ENCODE measurements at places on chromosomes 1 and 21.

DNA sequence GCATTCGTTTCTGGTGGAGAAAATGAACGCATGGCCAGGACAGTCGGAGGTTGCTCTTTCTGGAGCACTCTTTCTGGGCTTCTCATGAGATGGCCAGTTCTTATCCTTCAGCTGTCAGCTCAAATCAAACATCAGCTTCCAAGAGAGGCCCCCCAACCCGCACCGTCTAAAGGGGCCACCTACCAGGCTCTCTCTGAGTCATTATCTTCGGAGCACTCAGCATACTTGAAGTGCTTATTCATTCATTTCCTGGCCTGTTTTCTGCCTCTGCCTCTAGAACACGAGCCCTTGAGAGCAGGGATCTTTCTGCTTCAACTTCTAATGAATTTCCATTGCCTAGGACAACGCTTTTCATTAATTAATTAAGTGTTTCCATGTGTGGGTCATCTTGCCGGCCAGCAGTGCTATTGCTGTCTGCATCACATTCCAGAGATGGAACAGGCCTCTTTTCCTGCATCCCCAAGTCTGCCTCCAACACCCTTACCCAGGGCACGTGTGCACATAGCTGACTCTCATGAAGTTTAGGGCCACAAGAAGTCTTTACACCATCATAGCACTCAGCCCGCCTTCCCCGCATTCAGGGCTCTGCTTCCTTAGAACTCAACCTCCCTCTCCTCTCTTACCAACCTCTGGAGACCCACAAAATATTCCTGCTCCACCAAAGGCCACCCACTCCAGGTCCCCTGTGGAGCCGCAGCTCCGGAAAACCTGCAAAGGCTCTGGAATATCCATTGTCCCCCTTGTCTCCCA lies 52.1 kb upstream of the LAPTM5 start:
- no peak for DNase-seq

- DNase-seq: no peak
Measured at GRCh38 chr1:3717041-3717714, 35.1 kb upstream of the CCDC27 start.

DNA sequence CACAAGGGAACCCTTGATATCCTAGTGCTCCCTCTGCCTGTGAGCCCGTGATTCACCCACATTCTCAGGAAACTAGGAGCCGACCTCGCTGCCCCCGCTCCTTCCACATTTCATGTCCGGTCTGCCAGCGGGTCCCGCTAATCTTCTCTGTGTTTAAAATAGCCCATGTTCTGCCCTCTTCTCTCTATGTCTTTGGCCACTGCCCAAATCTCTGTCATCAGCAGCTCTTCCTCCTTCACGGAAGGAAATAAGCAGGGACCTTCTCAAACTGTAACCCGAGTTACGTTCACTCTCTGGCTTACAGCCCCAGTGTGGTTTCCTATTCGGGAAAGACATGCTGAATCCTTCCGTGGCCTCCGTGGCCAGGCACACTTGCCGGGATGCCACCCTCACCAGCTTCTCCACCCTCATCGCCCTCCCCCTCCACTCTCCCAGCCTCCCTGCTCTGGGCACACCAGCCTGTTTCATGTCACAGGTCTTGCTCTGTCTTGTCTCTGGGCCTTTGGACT lies 21.1 kb upstream of the UBXN10 start:
- DNase-seq: no peak

- DNase-seq: no peak
Measured at GRCh38 chr21:37967036-37967435, 50.8 kb upstream of the KCNJ6 start.

DNA sequence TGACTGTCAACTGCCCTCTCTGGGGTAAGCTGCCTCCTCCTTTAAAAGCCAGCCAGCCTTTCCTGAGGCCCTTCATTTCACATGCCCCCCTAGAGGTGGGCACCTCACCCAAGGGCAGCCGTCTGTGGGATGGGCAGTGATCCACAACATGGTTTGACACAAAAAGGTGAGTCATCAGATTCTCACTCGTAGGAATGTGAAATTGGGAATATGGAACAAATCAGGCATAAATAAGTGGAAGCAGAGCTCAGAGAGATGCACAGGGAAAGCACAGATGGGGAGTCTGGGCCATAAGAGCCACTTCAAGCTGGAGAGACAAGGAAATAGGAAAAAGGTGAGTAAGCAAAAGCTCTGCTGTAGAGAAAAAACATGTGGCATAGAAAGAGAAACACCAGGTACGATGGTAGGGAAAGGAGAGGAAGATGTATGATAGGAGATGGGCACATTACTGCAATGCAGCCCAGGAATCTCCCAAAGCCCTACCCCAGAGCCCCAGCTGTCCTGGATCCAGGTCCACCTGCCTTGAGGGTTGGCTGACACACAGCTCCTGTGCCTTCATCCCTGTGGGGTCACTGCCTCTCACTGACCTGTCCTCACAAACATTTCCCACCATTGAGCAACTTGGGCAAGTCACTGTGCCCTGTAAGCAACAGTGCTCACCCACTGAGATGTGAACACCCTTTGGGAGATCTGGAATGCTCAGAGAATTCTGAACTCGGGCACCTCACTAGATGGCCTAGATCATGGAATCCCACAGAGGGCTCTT lies 86.6 kb downstream of the ASTN1 start:
- no peak for DNase-seq

DNA sequence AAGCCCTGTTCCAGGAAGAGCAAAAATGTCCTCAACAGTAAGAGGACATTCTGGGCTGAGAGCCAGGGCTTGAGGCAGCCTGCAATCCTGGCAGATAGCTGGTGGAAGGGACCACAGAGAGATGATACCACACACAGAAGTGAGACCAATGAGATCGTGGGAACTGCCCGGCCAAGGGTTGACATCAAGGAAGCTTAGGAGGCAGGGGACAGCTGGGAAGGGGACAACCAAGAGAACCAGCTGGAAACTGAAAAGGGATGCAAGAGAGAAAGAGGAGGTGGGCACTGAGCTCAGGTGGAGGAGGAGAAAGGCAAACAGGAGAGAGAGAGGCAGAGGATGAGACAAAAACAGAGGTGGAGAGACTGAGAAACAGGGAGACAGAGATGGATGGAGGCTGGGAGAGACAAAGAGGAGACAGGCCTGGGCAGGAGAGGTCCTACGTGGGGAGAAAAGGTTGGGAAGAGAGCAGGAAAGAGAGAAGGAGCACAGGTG lies 9.2 kb downstream of the PDZK1IP1 start:
- DNase-seq: no peak

DNA sequence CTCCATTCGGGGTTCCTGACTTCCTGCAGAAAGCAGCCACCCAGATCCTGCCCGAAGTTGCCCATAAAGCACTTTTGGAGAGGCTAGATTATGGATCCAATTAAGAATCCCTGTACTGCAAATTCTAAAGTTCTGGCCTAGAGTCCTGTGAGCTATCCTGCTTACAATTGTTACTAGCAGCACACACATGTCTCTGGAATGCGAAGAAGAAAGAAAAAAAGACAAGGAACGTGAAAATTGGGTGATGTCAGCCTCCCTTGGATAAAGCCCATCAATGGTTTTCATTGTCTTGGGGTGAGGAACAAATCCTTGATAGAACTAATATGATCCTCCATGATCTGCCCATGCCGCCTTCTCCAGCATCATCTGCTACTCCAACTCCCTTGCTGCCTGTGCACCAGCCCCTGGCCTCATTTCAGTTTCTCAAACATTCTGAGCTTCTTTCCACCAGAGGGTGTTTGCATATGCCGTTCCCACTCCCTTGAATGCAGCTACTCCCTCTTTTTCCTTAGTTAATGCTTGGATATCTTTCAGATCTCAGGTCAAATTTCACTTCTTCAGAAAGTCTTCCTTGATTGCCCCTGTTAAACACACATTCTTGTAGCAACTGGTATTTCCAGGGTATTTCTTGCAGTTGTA lies 94.0 kb downstream of the ST6GALNAC5 start:
- no peak for DNase-seq

GRCh38 chr1:224489534-224490365 lies 55.2 kb upstream of the WDR26 start:
- DNase-seq: no peak

GRCh38 chr1:176602388-176603004 lies 139.5 kb downstream of the PAPPA2 start:
- no peak for DNase-seq

DNA sequence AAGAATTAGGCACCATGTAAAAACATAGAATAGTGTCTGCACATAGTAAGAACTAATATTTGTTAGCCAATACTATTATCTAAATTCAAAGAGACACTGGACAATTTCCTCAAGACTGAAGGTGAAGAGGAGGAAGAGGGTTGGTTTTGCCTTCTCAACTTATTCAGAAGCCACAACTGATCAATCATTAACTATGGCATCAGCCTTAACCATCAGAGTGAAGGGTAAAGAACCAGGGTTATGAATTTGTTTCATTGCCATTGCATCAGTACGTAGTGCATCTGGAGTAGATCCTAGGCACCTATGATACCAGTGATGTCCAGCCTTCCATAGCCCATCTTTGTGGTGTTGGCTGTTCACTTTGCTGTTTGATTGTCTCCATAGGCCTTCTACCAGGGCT lies 421.7 kb upstream of the DEPDC1 start:
- no peak for DNase-seq

DNA sequence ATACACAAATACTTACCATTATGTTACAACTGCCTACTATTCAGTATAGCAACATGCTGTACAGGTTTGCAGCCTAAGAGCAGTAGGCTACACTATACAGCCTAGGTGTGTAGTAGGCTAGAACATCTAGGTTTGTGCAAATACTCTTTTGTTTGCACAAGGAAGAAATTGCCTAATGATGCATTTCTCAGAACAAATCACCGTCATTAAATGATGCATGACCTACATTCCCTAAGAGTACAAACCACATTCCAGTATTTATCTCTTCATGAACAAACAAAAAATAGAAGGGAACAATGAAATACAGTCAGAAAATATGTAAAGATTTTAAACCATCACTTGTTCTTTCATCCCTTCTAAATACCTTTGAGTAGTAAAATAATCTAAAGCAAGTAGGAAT lies 109.7 kb upstream of the HP1BP3 start:
- DNase-seq: no peak

DNA sequence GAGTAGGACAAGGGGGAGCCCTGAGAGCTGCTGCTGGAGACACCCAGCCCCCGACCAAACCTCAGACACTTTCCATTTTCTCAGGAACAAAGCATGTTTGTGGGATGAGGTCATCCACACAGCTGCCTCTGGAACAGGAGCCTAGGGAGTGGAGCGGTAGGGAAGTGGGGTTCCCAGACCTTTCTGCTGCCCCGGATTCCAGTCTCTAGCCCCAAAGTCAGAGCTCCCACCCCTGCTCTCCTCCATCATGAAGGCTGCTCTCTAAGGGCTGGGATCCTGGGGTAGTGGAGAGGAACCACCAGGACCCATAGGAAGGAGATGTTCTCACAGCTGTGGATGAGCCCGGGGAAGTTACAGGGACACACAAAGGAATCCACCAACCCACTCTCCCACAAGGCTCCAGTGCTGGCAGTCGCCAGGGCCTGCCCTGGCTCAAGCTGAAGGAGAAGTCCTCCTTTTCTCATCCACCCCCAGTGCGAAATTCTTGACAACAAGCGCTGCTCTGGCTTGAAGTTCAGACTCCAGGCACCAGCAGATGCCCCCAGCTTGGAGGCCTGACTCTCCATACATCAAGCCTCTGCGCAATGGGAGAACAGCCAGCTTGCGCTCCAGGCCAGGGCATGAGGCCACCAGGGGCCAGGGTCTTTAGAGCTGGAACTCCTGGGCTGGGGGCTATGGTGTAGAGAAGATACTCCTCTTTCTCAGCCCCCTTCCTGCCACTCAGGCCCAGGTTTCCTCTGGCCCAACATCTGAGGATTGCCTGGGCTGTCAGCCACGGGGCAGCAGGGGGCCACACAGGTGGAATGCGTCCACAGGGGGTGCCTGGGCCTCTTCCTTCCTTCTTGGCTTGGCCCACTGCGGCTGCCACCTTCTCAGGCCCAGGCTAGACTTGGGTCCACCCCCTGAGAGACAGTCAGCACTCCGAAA lies 4.5 kb downstream of the FHL3 start:
- no peak for DNase-seq

GRCh38 chr1:110309767-110310166 lies 29.4 kb upstream of the RBM15 start:
- DNase-seq: no peak

DNA sequence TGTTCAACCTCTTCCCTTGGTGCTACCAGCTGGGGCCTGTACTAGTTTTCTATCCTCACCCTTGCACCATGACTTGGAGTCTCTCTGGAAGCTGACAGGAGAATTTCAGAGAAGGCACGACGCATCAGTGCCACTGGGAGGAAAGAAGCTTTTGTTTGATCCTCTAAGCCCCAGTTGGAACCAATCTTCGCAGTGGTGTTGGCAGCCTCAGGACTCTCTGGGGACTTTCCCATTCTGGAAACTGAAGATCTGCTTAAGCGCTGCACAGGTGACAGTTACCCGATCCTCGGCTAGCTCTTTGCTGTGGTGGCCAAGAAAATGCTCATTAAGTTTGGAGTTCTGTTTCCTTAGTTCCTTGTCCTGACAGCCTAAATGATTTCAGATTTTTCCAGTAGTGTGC lies 222.3 kb downstream of the RHOU start:
- no peak for DNase-seq

- DNase-seq: peak; percentile 39
Measured at GRCh38 chr1:12618965-12619791, 1.2 kb upstream of the DHRS3 start.

Data from stimulated activated CD8-positive, alpha-beta memory T cell treated with anti-CD3 and anti-CD28 coated beads, Interleukin-4, amount 100 ng/mL, for 24 hours (primary cell).